ENCODE measurements at places on chromosomes 7 and 10.

- no peak for DNase-seq
Observed at GRCh38 chr10:613271-614138, 76.0 kb downstream of the DIP2C start.

- peak; percentile 73 for DNase-seq
Observed at GRCh38 chr7:151838861-151839381, 38.0 kb downstream of the PRKAG2 start.

DNA sequence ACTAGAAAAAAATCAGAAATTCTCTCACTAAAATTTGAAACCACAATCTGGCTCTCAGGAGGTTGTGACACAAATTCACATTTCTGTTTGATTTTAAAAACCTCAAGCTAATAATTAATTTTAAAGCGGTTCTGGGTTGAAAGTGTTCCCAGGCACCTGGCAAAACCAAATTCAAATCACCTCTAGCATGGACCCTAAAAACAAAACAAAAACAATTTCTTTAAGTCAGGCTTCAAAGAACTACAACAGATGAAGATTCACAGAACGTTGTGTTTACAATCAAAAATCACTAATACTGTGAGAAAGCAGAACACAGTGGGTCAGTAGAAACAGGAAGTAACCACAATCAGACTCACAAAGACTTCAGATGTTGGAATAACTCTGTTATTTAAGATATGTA lies 7.2 kb upstream of the RELN start:
- DNase-seq, result no peak

GRCh38 chr10:97550336-97551149 lies 22.0 kb upstream of the ANKRD2 start:
- DNase-seq, result no peak

- no peak for DNase-seq
Observed at GRCh38 chr10:23186178-23186577, 5.9 kb upstream of the PTF1A start.

DNA sequence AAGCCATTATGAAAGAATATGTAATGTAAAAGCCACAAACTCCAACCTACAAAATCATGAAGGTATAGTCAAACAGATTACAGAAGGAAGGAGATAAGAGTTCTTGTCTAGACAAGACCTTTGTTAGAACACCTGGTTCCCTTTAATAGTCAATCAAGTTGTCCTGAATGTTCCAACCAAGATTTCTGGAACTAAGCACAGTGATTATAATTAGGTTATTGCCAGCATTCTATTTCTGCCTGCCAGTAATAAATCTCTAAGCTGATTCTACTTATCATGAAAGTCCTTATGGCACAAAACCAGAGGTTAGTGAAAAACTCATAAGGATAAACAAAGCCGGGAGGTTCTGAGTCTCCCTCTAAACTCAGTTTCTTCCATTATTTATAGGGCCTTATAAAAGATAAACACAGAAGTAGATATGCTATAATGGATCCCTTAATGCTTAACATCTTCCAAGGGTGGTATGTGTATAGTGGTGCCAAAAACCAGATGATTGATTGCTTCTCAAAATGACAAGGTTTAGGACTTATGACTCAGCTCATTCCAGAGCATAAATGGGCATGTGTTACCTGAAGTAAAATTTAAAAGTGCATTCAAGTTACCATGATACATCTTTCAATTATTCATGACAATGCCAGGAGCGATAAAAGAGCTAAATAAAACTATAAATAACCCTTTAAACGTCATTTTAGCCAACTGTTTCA lies 237.2 kb downstream of the CSTF2T start:
- no peak for DNase-seq

GRCh38 chr10:3766046-3766756 lies 18.8 kb downstream of the KLF6 start:
- DNase-seq, result peak; percentile 56

DNA sequence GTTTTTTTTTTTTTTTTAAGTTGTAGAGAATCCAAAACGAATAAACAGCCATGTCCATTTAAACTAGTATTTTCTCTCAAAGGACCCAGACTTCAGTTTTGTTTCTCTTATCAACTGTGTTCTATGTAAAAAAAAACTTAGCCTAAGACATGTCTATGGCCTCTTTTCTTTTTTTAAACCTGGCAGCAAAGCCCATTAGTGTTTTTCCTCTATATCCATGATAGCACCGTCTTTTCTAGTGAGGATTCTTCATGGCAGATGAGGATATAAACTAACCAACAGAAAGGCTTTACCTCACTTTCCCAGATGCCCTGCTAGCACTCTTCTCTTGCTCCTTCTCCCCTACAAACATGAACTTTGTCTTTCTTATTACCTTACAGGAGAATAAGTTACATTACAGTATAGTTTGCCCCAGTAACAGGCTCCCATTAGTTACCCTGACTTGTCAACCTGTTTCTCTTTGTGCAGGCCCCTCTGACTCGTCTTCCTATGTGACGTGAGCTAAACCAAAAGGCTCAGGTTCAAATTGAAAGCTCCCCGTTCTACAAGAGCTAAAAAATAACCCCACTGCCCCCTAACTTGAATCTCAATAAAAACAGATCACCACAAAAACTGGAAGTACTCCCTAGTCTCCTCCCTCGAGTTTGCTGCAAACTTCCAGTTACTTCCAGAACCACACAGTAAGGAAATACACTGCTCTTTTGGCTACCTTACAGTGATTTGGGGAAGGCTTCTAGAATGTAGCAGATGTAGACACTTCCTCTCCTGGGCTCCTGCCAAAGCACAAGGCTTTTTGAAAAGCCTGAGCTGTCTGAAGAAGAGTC lies 20.1 kb downstream of the P4HA1 start:
- no peak for DNase-seq

GRCh38 chr7:119929891-119930290 lies 343.1 kb upstream of the KCND2 start:
- DNase-seq, result no peak

DNA sequence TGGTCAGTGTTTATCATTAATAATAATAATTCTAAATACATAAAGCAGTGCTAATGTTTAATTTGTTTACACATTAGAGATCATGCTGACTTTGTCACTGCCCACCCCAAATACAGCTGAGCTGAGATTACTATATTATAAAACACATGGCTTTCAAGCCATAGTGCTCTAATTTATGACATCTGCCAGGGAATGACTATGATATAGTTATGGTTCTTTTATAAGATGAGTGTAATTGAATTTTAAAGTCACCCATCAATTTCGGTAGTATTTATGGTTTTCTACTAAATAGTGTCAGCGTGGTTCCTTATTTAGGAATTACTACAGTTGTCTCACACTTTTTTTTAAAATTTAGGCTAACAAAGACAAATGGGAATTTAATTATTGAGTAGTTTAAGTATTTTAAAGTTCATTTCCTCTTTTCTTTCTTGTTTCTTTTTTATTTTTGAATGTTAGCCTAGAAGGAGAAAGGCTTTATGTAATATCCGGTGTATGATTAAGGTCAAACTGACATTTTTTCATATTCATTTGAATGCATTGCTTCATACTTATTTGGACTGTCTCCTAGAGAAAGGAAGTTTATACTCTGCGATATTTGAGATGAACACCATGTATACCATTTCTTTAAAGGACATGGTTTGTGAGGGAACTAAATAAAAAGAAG lies 3.9 kb downstream of the CDK14 start:
- no peak for DNase-seq

DNA sequence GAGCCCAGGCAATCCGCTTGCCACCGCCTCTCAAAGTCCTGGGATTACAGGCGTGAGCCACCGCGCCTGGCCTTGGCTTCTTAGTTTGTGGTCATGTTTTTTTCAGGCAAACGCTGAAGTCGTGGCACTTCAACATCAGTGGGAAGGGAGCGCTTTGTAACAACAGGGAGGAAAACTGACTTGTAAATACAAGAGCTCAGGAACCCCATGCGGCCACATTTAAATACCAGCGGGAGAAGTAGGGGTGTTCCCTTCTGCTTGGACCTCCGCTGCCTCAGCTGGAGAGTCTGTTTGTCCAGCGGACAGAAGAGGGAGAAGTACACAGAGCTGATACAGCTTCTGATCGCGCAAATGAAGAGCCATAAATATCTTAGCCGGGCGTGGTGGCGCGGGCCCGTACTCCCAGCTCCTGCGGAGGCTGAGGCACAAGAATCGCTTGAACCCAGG lies 108.7 kb upstream of the KMT2C start:
- no peak for DNase-seq

- DNase-seq, result no peak
Observed at GRCh38 chr10:79178614-79179163, 109.9 kb downstream of the ZMIZ1 start.

- DNase-seq, result no peak
Observed at GRCh38 chr10:74771054-74771453, 55.3 kb upstream of the KAT6B start.

DNA sequence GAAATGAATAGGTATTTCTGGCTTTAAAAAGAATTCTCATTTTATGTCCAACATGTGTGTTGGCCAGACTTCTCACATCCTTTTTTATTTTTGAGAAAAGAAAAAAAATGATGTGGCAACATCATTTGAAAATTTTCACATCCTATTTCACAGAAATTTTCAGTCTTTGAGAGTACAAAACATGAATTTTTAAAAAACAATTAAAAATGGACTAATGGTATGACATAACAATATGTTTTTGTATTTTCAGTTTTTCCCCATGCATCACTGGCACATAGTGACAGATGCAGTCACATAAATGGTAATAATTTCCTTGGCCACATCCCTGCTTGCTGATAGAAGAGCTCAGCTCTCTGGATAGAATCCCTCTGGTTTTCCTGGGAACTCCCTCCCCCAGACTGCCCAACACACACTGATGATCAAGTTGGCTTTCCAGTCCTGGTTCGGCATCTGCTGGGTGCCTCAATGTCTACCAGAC lies 188.5 kb upstream of the AGR3 start:
- no peak for DNase-seq

DNA sequence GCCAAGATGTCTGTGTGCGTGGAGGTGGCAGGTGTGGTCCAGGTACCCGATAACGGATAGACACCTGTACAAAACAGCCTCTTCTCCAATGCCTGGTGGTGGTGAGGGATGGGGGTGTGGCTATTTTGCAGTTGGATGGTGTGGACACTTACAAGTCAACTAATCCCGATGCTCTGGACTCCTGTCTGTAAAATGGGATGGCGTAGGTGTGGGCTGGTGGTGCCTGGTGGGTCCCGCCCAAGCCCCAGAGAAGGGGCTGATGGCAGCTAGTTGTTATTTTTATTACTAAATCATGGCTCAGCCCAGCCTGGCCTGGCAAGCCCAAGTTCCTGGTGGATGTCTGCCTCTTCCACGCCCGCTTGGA lies 22.3 kb downstream of the GTF2IRD1 start:
- no peak for DNase-seq

GRCh38 chr7:139913021-139913844 lies 84.2 kb downstream of the TBXAS1 start:
- no peak for DNase-seq

DNA sequence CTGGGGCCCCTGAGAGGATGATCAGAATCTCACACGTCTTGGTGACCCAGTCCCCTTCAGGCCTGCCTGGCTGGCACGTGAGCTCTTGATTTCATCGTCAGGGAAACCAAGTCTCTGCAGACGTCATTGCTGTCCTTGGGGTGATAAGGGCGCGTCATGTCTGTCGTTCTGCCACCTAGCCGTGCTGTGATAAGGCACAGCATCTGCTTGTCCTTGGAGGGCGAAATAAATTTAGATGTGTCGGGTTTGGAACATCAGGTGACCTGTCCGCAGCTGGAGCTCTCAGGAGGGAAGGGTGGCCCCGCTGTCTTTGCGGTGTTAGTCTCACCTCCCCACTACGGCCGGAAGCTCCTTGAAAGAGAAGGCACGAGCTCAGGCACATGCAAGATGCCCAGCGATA lies 129.2 kb downstream of the GRK5 start:
- no peak for DNase-seq

DNA sequence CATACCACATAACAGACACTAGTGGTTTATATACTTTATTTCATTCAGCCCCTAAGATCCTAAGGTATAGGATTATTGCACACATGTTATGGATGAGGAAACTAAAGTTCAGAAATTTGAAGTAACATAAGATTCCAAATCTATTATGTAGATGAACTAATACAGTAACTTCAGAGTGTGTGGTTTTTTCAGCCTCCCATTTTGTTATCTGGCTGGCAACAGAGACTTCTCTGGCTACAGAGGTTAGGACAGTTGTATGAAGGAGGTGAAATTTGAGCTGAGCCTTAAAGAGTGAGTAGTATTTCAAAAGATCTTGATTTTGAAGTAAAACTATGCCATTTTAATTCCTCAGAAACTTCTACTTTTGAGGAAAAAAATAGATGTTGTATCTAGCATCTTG lies 125.4 kb downstream of the MAPK8 start:
- no peak for DNase-seq

GRCh38 chr7:23938937-23939552 lies 229.0 kb downstream of the STK31 start:
- DNase-seq, result no peak

All from CD4-positive, alpha-beta T cell (primary cell).